ENCODE measurements at places on chromosomes 5 and 9.

DNA sequence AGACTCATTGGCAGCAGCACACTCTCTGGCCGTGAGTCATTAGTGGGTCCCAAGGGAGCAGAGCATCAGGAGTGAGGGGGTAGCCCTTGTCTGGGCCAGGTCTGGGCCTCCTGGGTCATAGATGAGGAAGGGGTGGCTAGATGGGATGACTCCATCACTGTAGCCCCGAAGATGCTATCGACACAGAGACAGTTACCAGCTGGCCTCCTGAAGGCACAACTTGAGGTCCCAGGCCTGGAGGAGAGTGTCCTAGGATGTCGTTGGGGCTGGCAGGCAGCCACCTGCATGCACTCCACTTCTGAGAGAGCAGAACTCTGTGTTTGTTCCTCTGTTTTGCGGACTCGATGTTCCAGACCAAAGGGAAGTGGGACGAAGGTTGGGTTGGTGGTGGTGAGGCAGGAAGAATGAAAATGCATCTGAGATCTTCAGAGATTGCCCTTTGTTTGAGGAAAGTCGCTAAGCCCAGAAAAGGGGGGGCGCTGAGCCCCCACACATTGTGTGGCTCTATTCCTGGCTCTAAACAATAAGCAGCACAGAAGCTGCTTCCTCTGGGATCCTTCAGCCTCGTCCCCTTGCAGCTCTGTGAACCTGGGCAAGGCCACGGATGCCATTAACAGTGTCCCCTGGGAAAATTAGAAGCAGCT is 4.7 kb downstream of the BTNL9 start:
- no peak for DNase-seq

DNA sequence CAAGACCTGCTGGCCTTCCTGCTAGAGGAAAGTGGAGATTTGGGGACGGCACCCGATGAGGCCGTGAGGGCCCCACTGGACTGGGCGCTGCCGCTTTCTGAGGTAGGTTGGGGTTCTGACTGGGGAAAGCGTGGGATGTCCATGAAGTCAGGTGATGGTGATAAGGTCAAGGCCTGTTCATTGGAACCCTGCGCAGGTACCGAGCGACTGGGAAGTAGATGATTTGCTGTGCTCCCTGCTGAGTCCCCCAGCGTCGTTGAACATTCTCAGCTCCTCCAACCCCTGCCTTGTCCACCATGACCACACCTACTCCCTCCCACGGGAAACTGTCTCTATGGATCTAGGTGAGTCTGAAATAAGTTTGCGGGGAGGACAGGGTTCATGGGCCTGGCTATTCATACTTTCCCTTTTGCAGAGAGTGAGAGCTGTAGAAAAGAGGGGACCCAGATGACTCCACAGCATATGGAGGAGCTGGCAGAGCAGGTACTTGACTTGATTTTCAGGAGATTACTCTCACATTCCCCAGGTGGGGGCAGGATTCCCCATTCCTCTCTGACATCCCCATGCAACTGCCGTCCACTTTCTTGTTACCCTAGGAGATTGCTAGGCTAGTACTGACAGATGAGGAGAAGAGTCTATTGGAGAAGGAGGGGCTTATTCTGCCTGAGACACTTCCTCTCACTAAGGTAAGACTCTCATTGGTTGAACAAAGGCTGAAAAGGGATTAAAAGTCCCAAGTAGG is 505 bp downstream of the CREB3 start:
- no peak for DNase-seq

DNA sequence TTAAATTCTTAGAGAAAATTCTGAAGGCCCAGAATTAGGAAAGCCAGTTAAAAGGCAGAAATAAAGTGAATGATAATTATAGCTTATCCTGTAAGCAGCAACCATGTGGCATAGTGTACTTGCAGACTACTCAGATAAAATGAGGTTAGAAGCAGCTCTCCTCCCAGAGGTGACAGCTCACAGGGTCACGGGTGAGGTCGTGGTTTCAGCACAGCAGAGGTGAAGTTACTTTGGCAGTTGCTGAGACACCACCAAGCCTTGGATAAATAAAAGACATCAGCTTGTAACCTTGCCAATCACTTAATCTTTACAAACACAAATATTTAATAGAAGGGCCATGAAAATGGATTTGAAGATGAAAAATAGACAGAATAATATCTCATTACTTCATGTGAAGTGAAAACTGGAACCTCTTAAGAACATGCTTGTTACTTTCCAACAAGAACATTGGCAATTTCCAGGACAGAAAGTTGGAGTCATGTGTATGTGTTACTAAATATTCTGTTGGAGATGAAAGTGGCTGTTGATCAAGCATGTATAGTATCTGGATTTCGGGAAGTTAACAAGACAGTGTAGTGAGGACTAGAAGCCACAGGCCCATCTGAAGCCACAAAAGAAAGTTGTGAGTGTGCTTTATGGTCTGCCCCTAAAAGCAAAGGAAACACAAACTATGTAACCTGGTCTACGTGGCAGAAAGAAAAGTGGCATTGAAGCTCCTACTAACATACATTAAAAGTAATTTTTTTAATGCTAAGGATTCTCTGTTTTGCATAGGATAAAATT is 134.4 kb downstream of the ERCC6L2 start:
- DNase-seq, result no peak

- DNase-seq, result no peak
Observed at GRCh38 chr9:92561374-92562330, 25.9 kb upstream of the ECM2 start.

DNA sequence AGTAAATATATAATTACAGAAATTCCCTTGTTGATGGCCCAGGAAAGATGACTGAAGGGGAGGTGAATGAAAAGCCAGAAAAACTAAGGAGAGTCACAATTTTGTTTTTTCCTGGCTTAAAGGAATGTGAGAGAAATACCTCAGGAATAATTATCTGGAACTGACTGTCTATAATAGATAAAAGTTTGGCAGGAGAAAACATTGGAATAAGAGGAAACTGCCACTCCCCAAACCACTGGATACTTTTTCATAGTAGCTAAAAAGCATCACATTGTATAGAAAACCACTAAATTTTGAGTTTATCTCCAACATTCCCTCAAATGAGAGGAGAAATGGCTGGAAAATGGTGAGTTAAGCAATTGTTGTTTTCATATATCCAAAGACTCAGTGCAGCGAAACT is 326.0 kb downstream of the NPR3 start:
- no peak for DNase-seq

DNA sequence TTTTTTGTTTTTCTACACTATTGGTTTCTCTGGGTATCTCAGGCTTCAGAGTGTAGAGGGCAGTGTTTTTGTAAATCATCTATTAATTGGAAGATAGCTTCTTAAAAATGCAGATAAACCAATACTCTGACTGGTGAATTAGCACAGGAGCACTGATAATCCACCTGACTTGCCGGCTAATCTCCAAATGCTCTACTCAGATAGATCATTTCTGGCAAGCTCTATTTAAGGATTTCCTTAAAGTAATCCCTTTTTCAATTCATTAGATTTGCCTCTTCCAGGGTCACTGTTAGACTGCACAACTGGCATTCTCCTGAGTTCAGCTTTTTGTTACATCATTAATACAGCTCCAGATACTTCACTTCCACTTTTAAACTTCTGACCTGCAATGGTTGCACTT is 1390.3 kb upstream of the NUDT12 start:
- DNase-seq, result no peak

GRCh38 chr9:121887553-121888437 is 205.3 kb downstream of the TTLL11 start:
- DNase-seq, result no peak

GRCh38 chr5:139399501-139400121 is 4.3 kb downstream of the SPATA24 start:
- no peak for DNase-seq

Measured in activated CD8-positive, alpha-beta memory T cell treated with anti-CD3 and anti-CD28 coated beads for 1 hour (primary cell).